ENCODE measurements at places on chromosomes 5 and 9.

DNA sequence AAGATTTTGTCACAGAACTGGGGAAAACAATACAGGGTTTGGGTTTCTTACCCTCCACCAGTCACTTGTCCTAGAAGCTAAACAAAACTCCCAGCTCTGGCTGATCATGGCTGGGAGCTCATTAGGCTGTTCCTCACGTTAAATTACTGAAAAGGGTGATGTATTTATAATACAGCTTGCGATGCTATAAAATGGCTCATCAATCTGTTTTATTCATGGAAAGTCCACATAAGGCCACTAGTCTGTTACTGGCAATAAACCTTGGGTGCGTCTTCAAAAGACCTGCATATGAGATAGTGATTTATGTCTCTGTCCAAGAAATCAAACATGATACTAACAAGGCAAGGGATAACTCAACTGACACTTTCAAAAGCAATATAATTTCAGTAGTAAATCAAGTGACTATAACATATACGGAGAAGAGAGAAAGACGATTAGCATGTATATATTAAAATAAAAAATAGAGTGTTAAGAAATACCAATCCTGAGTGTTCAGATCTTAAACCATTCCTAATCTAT is 219.0 kb downstream of the BNC2 start:
- DNase-seq = no peak

DNA sequence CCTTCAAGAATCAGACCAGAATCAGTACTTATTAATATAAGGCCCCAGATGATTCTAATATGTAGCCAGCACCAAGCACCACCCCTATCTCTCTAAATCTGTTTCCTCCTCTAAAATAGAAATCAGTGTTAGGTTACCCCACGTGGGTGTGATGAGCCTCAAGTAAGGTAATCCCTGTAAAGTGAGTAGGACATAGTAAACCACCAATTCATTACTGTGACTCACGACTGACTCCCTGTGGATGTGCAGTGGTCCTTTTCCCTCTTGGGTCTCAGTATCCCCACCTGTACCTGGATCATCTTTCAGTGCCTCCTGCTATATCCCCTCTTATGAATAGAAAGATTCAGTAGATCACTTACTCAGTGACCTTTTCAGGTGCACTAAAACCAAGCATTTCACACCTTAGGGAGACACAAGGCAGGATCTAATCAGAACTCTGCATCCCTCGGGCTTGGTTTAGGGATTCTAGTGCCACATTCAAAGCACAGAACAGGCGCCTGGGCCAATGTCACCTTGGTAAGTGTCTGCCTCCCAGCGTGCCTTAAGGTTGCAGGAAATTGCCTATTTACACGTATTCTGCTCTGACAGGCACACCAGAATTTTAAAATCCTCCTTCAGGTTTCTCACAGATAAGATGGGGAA is 12.2 kb upstream of the ALDH1B1 start:
- no peak for DNase-seq

DNA sequence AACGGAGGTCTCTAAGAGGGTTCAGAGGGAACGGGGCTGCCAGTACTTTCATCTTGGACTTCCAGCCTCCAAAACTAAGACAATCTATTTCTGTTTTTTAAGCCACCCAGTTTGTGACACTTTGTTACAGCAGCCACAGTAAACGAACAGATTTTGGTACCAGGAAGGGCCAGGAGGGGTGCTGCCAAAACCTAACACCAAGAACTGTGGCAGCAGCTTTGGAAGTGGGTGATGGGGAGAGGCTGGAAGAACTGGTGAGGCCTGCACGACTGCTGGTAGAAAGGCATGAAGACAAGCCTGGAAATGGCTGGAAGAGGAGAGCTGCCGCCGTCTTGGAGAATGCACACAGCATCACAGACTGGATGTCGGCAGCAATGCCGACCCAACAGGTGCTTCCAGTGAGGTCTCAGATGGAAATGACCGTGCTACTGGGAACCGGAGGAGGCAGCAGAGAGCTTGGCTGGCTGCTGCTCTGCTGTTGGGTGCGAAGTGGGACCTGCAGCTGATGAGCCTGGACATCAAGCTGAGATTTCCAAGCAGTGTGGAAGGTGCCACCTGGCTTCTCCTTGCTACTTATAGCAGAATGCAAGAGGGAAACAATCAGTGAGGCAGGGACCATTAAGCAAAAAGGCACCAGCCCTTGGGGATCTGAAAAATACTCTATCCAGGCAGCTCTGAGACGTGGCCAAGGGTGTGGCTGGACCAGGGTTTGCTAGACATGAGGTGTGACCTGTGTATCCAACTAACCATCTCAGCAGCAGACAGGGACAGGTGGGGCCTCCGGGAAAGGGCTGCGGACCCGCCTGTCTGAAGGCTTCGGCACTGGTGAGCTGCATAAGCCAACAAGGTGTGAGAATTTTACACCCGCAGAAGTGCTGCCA is 4.7 kb upstream of the TMEM210 start:
- DNase-seq = no peak

DNA sequence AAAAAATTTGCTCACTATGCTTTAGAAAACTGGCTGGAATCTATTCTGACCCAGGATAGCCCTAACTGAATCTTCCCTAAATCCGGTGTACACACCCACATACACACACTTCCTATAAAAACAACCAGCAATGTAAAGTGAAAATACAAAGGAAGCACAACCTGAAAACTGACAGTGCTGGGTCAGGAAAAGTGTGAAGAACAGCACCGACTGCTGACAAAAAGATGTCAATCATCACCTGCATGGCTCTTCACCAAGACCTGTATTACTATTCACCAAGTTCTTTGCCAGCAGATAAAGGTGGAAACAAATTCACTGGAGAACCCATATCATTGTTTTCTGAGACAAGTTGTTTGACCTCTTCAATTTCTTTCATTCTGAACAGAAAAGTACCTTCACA is 293.8 kb upstream of the GRAMD2B start:
- DNase-seq = no peak

DNA sequence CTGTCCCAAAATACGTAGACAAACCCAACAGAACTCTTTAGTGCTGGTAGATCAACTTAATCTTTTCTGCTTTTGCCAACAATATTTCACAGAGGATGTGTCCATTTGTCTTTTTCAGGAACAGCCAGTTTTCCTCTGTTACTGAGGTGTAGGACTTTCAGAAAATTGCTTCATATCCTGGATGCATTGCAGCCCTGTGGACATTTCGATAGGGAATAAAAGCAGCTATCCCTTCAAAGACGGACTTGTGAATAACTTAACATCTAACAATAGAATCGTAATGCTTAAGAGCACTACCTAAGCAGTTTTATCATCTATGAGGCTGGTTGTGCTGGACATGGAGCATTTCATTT is 59.7 kb downstream of the PCSK1 start:
- DNase-seq = no peak

DNA sequence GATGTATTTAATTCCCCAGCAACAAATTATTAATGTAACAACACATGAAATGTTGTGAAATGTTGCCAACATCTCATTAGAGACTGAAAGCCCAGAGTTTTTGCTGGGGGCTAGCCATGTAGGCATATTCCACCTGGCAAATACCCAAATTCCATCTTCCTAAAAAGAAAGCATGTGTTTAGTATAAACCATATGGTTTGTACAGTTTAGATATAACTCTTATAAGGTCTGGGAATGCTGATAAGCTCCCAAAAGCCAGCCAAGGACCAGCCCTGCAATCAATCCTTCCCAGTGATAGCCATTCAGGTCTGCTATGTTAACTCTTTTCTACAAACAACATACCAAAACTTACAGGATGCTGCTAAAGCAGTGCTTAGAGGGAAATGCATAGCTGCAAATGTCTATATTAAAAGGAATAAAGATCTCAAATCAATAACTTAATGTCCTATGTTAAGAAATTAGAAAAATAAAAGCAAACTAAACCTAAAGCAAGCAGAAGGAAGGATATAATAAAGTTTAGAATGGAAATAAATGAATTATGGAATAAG is 158.9 kb downstream of the AUH start:
- DNase-seq = no peak

DNA sequence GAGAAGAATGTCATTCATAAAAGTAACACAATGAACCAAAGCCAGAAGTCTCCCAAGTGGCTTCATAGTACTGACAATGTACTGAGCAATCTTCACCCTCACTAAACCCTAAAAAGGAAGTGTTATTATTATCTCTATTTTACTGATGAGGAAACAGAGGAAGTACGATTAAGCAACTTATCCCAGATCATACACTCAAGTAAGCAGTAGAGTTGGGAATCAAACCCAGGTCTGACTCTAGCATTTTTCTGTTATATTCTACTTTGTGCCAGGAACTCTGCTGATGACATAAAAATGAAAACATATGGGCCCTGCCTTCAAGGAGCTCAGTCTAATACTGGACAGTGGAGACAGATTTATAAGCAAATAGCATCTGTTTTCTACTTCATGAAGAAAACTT is 109.2 kb downstream of the RAPGEF6 start:
- no peak for DNase-seq

DNA sequence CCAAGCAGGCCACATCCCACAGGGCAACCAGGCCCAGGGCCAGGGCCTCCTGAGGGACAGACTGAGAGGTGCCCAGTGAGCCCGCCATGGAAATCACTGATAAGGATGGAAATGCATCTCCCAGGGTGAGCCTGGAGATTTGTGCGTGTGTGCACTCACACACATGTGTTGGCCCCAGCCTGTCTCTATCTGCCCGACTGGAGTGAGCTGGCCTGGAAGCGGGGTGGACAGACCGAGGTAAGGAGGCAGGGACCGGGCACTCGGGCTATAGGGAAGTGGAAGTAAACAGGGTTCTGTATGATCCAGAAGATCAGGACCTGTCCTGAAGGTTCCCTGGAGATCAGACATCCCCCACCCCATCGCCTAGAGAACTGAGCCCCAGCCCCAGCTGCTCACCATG is 17.4 kb downstream of the GFI1B start:
- no peak for DNase-seq

GRCh38 chr9:113298924-113299770 is 4.0 kb downstream of the RNF183 start:
- no peak for DNase-seq

- no peak for DNase-seq
Measured at GRCh38 chr5:157454273-157454672, 5.7 kb upstream of the NIPAL4 start.

- no peak for DNase-seq
Measured at GRCh38 chr9:16413509-16414016, 456.9 kb downstream of the BNC2 start.

DNA sequence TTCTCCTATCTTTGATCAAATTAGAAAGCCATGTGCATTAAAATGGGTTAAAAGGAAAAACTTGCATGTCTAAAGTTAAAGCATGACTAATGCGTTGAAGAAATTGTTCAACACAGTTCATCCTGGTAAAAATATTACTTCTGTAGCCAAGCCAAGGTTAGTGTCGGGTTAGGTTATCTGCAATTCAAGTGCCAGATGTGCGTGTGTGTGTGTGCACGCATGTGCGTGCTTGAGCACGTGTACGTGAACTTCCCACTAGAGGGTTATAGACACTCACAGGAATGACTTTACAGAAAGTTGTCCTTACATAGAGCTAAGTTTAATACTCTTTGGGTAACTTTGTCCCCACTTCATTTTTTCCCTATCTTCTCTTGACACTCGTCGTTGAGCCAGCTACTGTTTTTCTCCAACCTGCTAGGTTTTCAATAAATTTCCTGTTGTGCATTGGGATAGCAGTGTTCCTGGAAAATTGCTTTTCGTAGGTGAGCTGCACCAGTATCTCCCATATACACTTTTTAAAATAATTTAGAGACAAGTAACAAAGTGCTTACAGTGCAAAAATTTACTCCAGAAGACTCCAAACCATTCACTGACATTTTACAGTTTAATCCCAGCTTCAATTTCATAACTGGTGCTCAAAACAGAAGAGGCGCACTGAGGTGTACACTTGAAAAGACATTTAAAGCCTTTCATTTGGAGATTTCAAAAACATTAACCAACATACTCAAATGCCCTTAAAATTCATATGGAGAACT is 353.8 kb downstream of the NFIB start:
- DNase-seq = no peak

GRCh38 chr9:93064392-93065134 is 6.1 kb downstream of the SUSD3 start:
- no peak for DNase-seq
